ENCODE measurements at places on chromosomes 5 and 9. TPM values are rescaled to one million over a fixed set of nuclear protein-coding genes. Genes with fewer than 3 reads are reported as not detected.

OSTF1 gene
- 0.60 TPM for total RNA-seq

PCA3 gene
- not detected for total RNA-seq

DNA sequence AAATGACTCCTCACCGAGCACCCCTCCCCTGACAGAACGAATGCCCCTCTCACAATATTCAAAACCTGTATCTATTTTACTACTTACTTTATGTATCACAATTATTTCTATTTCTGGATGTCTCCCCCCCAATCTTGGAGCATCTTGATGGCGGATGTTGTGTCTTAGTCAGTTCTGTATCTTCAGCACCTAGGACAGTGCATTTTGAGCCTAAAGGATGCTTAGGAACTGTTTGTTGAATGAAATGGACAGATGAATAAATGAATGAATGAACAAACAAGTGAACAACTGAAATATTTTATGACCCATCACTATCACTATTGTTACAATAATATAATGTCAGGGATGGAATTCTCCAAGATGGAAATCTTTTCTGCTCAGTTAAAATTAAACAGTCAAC, 295.7 kb downstream of the DNAH5 start:
- no peak for DNase-seq

DNA sequence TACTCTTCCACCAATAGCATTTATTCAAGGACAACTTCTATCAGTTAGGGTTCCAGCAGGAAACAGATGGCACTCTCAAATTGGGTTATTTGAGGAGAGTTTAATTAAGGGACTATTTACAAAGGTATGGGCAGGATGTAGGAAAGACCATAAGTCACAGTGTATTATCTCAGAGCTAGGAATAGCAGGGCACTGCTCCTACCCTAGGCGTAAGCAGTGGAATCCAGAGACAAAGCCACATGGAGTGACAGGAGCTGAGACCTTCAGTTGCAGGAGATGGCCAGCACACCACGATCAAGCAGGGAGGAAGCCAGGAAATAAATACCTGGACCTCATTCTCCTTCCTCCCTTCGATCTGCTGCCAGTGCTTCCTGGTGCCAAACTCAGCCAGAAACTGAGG, 274.9 kb upstream of the SLC30A5 start:
- no peak for DNase-seq

GRCh38 chr5:164383662-164384061, 878.2 kb downstream of the MAT2B start:
- no peak for DNase-seq
